ENCODE measurements at places on chromosomes 16 and 17.

GRCh38 chr16:69929480-69929879, 21.7 kb upstream of the CLEC18A start:
- DNase-seq, result no peak

DNA sequence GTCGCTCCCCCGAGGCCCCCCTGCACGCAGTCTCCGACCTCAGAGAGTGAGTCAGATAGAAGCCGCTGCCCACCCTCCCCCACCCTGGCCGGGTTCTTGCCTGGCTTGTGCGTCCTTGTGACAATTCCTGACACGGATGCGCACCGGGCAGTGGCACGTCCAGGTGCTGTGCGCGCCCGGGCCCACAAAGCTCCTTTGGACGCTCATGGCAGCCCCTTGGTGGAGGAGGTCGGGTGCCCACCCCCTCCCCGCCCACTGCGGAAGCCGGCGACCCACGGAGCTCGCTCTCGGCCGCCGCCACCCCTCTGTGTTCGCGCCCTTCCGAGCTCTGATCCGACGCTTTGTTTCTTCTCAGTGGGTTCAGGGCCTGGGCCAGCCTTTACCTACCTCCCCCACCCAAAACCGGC, 662 bp upstream of the TUBB3 start:
- DNase-seq, result peak; percentile 94

DNA sequence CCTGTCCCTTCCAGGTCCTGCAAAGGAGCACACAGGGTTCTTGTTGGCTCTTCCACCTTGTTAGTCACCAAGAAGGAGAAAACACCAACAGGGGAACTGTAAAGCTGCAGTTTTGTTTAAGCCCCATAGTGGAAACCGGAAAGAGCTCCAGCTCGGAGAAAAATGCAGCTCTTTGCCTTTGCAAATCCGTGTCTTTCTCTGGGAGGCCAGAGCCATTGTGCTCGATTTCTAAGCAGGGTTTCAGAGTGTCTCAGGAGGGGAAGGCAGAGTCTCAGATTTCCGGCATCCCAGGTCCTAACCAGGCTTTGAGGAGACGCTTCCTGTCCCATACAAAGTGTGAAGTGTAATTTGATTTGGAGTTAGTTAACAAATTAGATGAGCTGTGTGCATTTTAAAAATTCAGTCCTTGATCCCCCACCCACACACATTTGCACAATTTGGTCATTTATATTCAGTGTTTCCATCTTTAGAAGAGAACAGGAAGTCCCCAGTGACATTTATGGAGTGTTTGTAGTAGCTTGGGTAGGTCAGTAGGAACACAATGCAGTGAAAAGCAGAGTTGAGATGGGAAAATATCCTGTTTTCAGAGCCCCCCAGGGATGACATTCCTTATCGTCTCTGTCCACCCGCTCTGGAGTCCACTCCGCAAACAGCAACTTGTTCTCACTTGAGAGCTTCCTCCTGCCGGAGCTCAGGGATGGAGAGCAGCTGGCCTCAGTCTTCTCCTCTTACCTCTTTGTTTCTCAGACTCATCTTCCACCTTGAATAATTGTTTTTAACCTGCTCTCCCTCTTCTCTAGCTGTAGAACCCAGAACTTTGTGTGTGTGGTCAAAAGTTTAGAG, 331.9 kb downstream of the SEC14L1 start:
- DNase-seq, result no peak

GRCh38 chr16:81756615-81757356, 22.3 kb upstream of the PLCG2 start:
- no peak for DNase-seq

DNA sequence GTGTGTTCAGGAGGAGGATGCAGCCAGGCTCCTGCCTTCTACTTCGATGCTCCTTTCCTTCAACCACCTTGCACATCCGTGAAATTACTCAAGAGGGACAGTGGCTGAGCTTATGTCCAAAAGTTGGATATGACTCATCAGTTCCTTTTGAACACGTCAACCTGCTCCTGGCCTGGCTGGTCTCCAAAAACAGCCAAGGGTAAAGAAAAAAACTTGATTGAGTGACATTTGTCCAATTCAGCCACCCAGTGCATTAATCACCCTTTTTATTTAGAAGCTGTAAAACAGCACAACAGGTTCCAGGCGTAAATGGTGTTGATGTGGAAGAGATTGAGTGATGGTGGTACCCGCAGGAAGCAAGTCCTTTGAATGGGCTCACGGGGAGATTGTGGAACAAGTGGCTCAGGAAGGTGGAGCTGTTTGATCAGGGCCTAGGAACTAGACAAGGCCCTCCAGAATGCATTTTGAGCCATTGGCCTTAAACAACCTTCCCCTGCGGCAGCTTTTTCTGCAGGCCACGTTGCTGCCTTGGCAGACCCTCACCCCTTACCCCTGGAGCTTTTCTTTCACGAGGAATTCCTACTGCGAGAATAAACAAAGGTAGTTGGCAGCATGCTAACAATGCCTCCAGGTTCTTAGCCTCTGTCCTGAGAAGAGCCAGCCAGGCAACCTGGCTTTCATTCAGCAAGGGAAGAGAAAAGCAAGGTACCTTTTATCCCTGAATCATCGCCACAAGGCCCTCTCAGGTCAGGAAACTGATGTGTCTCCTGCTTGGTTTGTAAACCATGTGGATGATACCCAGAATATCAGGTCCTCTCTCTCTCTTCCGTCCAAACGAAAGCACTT, 173.3 kb upstream of the CACNG5 start:
- DNase-seq, result no peak

DNA sequence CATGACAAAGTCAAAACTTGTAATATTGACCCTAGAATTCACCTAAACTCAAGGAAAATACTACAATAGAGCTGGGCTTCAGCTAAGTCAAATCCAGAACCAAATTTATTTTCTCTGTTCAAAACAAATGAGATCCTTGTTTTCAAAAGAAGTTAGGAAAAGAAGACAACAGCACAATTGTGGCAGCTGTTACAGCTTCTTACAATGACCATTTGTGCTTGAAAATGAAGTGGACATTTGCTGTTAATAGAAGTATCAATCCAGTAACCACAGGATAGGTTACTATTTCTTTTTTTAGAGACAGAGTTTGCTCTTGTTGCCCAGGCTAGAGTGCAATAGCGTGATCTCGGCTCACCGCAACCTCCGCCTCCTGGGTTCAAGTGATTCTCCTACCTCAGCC, 44.4 kb downstream of the APPBP2 start:
- no peak for DNase-seq

GRCh38 chr16:58464916-58465731, 34.8 kb upstream of the NDRG4 start:
- DNase-seq, result no peak

DNA sequence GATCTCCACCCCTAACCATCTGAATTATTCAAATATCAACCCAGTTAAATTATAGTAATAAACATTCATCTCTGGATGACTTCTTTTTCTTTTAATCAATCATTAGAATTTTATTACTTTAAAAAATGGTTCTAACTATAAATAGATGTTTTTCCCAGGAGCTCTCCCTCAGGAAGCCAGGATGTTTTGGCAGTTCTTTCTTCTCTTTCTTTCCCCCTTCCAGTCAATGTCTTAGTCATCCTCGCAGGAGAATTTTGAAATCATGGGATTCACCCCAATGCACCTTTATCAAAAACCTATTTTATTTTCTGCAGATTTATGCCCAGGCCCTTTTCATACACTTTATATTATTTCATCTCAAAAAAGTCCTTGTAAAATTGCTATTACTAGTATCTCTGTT, 711.6 kb downstream of the CDH11 start:
- DNase-seq, result no peak

- DNase-seq, result peak; percentile 38
These were observed 26.1 kb downstream of the GPR142 start for GRCh38 chr17:74393346-74393942.

DNA sequence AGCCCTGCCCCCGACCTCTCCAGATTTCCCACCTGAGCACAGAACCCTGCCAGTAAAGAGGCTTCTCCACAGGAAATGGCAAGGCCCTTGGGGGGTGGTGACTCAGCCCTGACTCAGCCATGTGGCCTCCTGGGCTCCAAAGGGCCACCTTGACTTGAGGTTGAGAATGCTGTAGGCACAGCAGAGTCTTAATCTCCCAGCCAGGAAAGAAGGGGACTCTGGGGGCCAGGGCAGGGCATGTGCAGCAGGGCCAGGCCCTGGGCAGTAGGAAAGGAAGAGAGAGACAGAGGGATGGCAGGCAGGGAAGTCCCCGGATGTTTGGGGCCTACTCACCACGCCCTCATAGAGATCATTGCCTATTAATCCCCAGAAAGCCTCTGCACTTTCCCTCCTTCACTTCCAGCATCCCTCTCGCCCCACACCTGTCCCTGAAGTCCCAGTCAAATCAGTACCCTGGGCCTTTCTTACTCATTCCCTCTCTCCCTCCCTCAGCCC, 4.8 kb upstream of the ITGA3 start:
- no peak for DNase-seq

DNA sequence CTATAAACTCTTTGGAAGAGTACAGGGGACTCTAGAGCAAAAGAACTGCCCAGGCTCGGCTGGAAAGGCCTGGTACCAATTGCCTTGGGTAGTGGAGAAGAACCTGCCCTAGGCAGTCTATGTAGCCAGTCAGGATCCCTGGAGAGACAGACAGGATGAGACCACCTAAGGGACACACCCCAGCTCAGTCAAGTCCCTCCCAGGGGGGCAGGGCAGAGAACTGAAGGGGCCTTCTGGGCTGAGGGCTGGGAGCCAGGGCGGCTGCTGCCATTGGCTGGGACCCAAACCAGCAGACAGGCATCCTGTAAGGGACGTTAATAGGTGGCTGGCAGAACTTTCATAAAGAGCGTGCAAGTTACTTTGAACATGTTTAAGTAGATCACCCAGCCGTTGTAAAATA, 12.8 kb upstream of the SLC38A8 start:
- DNase-seq, result no peak

DNA sequence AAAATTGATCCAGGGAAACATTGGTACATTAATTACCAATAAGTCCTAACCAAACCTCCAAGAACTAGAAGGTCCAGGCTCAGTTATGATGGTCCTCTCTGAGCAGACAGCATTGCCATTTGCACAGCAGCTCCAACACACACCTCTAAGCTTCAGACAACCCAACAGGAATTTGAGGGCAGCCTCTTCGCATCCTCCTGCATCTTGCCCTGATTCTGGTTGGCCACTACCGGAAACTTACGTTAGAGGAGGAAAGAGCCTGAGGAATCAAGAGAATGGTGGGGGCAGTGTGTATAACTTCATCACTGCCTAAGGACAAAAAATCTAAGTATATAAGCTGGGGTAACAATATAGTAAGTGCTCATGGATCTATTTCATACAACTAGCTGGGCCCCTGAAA, 15.7 kb downstream of the FAM117A start:
- DNase-seq, result no peak

DNA sequence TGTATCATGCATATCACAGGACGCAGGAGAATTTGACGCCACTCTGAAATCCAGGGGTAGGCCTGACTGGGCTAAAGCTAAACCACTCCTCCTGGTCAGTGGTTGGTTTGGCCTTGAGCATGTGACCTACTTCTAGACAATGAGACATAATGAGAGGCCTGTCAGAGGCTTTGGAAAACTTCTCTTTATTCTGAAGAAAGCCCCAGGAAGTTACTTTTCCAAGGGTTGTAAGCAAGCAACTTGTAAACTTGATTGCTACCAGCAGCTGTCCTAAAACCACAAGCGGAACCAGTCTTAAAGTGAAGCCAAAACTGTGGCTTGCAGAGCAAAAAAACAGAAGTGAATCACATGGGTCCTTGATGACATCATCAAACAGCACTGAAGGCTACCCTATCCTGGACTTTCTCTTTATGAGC, 138.2 kb upstream of the COX10 start:
- DNase-seq, result no peak

GRCh38 chr16:31395647-31396046, 2.5 kb downstream of the ITGAD start:
- DNase-seq, result no peak

DNA sequence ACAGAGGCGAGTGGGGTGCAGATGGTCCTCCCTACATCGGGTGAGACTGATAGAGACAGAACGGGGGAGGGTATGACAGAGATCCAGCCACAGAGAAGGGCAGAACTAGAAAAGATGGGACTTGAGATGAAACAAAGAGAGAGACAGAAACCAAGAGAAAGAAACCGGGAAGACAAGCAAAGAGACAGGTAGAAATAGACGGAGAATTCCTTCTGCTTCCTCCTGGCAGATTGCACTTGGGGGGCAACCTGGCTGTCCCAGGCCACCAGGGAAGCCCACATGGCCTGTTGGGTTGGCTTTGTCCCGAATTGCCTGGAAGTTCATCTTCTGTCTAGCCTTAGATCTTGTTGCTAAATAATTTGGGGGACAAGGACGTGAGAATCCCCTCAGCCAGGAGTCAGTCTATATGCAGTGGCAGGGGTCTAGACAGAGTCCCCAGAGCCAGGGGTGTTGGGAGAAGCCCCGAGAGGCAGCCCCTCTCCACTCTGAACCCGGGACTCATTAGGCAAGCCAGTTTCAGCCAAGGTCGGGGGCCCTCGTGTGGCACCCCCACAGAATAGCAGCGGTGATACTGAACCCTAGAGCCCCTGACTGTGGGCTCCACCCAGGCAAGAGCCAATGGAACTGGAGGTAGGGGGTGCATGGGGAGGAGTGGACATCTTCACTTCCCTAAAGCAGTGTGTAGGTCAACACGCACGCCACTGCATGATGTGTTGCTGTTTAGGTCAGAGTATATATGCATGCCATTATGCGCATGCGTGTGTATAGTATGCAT, 627 bp upstream of the TSPOAP1 start:
- no peak for DNase-seq

GRCh38 chr17:50866950-50867362, 802 bp upstream of the TOB1 start:
- peak; percentile 33 for DNase-seq

DNA sequence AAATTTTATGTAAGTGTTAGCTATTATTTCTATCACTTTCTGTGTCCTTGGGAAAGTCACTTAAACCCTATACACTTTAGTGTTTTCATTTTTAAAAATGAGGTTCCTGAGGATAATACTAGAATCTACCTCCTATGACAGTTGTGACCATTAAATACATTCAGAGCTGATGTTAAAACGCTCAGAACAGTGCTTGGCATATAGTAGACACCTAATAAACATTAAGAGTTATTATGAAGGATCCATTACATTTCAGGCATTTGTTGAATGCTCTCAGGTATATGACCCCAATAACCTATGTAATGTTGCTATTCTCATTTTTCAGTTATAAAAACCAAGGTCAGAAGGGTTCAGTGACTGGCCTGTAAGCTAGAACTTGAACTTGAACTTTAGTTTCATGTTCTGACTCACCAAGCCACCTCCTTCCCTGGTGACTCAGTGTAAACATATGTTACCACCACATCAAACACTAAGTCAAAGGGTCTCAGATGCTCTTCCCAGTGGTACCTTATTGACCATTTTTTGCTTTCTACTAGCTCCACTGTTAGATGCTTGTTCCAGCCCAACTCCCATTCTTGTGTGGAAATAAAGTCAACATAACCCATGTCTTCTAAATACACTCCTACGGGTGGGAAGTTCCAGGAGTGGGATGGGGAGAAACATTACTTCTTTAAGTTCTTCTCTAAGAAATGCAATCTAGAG, 47.6 kb downstream of the HSD17B2 start:
- DNase-seq, result no peak

All from ascending aorta (tissue), 2 donors.